ENCODE measurements at places on chromosomes 2 and 18. TPM values are rescaled to one million over a fixed set of nuclear protein-coding genes. Genes with fewer than 3 reads are reported as not detected.
A peak's percentile ranks its signal among the peaks of the same experiment; 100 is the strongest.

- no peaks in the 10 kb centered on the region for H3K36me3 ChIP-seq
- DNase-seq: no peak
- H3K27ac ChIP-seq: peak overlapping the region; percentile 42
- no peaks in the 10 kb centered on the region for H3K27me3 ChIP-seq
- no peak overlapping the region for H3K4me3 ChIP-seq
Observed at GRCh38 chr18:75376004-75376403, 51.5 kb downstream of the SMIM21 start.

DNA sequence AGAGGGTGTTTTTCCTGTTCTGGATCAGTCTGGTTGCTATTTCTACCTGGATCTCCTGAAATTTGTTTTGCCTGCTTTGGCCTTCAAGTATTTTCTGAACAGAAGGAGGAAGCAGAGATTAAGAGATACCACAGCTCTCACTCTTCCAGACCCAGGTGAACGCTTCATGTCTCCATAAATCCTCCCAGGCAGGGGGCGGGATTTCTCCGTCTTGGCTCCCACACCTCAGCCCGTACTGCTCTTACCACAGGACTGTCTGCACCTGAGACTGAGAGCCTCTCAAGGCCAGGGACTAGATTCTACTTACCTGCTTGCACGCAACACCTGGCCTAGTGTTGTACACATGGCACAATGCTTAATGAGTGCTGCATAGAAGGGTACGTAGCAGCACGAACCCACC is 59.9 kb upstream of the LRPPRC start:
- H3K27ac ChIP-seq: no peak overlapping the region
- H3K36me3 ChIP-seq: no peaks in the 10 kb centered on the region
- no peaks in the 10 kb centered on the region for H3K27me3 ChIP-seq
- no peak for DNase-seq
- no peak overlapping the region for H3K4me3 ChIP-seq

Gene NEU2
- not detected for total RNA-seq

Gene PAIP2B
- total RNA-seq: 3.1 TPM

Gene UGT1A5
- total RNA-seq: not detected

DNA sequence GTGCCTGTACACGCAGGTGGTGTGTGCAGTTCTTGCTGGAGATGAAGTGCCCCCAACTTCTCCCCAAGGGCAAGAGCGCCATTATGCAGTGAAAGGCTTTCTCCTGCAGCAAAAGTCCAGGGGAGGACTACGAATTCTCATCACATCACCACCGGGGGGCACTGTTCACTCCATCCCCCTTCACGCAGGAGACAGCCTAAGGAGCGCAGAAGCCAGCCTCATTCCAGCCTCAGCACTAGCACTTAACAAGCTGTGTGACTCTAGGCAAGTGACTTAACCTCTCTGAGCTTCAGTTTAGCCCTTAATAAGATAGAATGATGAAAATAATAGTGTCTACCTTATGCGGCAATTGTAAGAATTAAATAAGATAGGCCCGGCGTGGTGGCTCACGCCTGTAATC is 32.3 kb downstream of the DNMT3A start:
- peaks cover 43% of the 10 kb centered on the region for H3K4me1 ChIP-seq
- DNase-seq: peak; percentile 90
- no peaks in the 10 kb centered on the region for H3K27me3 ChIP-seq
- H3K36me3 ChIP-seq: peaks cover 9% of the 10 kb centered on the region

DNA sequence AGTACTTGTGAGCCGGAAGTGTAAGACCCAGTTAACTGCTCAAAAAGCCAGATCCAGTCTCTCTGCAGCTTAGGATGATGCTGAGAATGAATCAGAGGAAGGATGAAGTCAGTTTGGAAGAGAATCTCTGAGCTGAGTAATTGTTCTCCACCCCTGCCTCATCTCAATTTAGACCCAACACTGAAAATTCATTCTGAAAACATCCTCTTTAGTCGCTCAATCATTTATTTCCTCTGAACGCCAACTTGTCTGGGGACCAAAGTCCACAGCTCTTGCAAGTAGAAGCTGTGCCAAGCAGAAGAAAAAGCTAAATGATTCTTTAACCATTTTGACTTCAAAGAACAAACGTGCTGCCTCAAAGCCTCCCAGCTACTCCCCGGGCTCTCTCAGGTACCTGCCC is 177.1 kb upstream of the KLHL29 start:
- no peak overlapping the region for H3K4me3 ChIP-seq
- H3K4me1 ChIP-seq: no peaks in the 10 kb centered on the region
- H3K36me3 ChIP-seq: no peaks in the 10 kb centered on the region

DNA sequence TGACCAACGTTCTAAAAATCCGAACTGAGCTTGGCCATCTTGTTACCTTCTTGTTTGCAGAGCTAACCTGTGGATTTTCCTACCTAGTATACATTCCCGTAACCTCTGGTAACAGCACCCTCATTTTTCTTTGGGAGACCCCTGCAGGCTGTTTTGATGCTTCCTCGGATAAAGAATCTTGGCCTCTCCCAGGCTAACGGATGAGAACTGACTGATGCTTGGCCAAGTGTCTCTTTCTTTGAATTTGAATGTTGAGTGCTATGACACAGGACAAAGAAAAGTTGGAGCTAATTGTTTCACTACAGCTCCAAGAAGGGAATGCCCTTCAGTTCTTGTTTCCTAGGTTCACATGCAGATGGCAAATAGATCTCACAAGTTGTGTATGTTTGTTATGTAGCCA is 19.3 kb upstream of the CAVIN2 start:
- no peaks in the 10 kb centered on the region for H3K36me3 ChIP-seq
- no peak overlapping the region for H3K4me3 ChIP-seq
- peaks cover 21% of the 10 kb centered on the region for H3K4me1 ChIP-seq
- DNase-seq: peak; percentile 33

Gene PROM2
- 0.05 TPM for total RNA-seq

DNA sequence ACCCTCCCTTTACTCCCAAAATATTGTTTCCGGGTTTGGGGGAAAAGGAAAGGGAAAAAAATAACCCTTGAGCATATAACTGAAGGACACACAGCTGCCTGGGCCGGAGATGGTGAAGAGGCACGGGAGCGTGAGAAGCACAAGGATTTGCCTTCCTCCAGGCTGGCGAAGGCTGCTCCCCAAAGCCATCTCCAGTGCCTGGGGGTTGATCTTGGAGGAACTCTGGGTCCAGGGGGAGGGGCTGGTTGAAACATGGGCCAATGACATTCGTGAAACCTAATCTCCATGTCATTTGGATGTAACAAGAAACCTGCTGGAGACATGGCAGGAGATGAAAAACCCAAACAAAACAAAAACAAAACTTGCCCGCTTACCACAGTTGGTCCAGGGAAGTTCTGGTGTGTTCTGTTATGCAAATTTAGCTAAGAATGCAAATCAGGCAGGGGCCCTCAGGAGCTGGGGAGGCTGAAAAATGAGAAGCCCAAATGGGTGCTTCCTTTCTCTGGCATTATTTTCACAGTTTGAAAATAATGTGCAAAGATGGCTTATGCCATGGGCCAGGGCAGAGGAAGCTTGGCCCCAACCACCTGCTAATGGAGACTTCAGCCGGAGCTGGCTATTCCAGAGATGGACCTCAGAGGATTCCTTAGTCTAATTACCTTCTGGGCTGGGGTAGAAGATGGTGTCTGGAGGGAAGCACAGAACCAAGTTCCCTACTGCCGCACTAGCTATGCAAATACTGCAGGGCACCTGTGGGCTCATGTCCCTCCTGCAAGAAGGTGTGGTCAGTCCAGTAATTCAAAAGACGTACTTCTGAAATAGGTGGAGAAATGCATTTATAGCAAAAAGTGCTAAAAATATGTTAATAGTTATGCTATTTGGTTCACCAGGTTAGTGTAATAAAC is 180.9 kb downstream of the BCL2 start:
- peak overlapping the region; percentile 82 for H3K27ac ChIP-seq
- peaks cover 10% of the 10 kb centered on the region for H3K4me1 ChIP-seq
- peak overlapping the region; percentile 58 for H3K4me3 ChIP-seq
- peak; percentile 84 for DNase-seq

Gene COL5A2
- total RNA-seq: 215 TPM

DNA sequence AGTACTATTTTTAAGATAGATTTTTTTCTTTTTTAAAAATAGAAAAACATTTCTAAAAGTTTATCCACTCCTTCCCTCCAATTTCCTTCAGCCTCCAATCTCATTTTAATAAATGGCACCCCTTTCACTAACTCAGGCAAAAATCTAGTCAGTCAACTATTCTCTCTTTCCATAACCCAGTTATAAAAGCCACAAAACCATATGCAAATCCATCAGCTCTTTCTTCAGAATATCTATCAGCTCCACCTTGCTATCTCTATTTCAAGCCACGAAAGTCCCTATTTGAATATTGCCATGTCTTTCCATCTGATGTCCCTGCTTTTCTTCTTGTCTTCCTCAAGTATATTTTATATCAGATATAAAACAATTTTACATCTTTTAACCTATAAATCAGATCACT is 397.1 kb downstream of the ERBB4 start:
- DNase-seq: no peak
- H3K4me3 ChIP-seq: no peak overlapping the region
- no peaks in the 10 kb centered on the region for H3K27me3 ChIP-seq
- H3K4me1 ChIP-seq: no peaks in the 10 kb centered on the region
- H3K36me3 ChIP-seq: no peaks in the 10 kb centered on the region
- H3K27ac ChIP-seq: no peak overlapping the region

GRCh38 chr2:178761759-178762371 is 45.4 kb downstream of the TTN start:
- H3K4me3 ChIP-seq: no peak overlapping the region
- peak; percentile 60 for DNase-seq
- peaks cover 14% of the 10 kb centered on the region for H3K36me3 ChIP-seq
- H3K4me1 ChIP-seq: peaks cover 38% of the 10 kb centered on the region

GRCh38 chr2:71607151-71607889 is 154.0 kb downstream of the DYSF start:
- no peak overlapping the region for H3K4me3 ChIP-seq
- no peaks in the 10 kb centered on the region for H3K4me1 ChIP-seq
- no peaks in the 10 kb centered on the region for H3K27me3 ChIP-seq
- H3K36me3 ChIP-seq: no peaks in the 10 kb centered on the region

- H3K36me3 ChIP-seq: no peaks in the 10 kb centered on the region
- H3K27me3 ChIP-seq: no peaks in the 10 kb centered on the region
- peaks cover 6% of the 10 kb centered on the region for H3K4me1 ChIP-seq
- H3K4me3 ChIP-seq: no peak overlapping the region
- DNase-seq: no peak
Observed at GRCh38 chr2:44077942-44078511, 82.2 kb upstream of the LRPPRC start.

DNA sequence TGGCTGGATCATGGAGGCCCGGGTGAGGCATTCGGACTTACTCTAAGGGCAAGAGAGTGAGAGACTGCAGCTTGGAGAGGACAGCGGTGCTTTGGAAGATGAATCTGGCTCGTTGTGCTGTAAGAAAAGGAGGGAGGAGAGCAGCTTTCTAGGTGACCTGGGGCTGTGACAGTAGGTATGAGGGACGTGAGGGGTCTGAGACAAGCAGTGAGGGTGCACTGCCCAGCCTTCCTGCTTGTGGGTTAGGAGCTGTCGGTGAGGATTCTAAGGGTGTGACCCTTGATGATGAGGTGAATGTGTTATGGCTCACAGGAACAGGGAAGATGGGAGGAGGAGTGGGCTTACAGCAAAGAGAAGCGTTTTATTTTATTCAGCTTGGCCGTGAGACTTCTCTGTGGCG is 27.1 kb upstream of the RHOB start:
- H3K27ac ChIP-seq: peak overlapping the region; percentile 95
- peak overlapping the region; percentile 49 for H3K4me3 ChIP-seq
- DNase-seq: peak; percentile 34
- peaks cover 28% of the 10 kb centered on the region for H3K4me1 ChIP-seq

Gene ZNF892
- total RNA-seq: 6.8 TPM

Gene SCN1A
- not detected for total RNA-seq

Gene AGAP1
- 24.6 TPM for total RNA-seq

- H3K36me3 ChIP-seq: peaks cover 18% of the 10 kb centered on the region
- no peaks in the 10 kb centered on the region for H3K27me3 ChIP-seq
- DNase-seq: no peak
- no peaks in the 10 kb centered on the region for H3K4me1 ChIP-seq
Observed at GRCh38 chr2:239997686-239998409, 27.3 kb downstream of the NDUFA10 start.

GRCh38 chr2:117523267-117523666 is 291.2 kb upstream of the DDX18 start:
- no peak overlapping the region for H3K27ac ChIP-seq
- no peaks in the 10 kb centered on the region for H3K36me3 ChIP-seq
- no peaks in the 10 kb centered on the region for H3K27me3 ChIP-seq
- no peaks in the 10 kb centered on the region for H3K4me1 ChIP-seq
- H3K4me3 ChIP-seq: no peak overlapping the region
- DNase-seq: peak; percentile 46

GRCh38 chr2:146227152-146228019 is 1617.4 kb upstream of the ACVR2A start:
- DNase-seq: no peak
- H3K4me1 ChIP-seq: peaks cover 7% of the 10 kb centered on the region
- no peak overlapping the region for H3K27ac ChIP-seq
- no peaks in the 10 kb centered on the region for H3K36me3 ChIP-seq

Gene CRYGB
- not detected for total RNA-seq

- no peak for DNase-seq
- H3K27me3 ChIP-seq: 0 out of 2 replicates have a peak, but pooled peaks cover 4% of the 10 kb centered on the region
- no peaks in the 10 kb centered on the region for H3K4me1 ChIP-seq
- no peak overlapping the region for H3K27ac ChIP-seq
Observed at GRCh38 chr2:20104900-20105545, 53.6 kb upstream of the LAPTM4A start.

Gene TAF1B
- 27.6 TPM for total RNA-seq

DNA sequence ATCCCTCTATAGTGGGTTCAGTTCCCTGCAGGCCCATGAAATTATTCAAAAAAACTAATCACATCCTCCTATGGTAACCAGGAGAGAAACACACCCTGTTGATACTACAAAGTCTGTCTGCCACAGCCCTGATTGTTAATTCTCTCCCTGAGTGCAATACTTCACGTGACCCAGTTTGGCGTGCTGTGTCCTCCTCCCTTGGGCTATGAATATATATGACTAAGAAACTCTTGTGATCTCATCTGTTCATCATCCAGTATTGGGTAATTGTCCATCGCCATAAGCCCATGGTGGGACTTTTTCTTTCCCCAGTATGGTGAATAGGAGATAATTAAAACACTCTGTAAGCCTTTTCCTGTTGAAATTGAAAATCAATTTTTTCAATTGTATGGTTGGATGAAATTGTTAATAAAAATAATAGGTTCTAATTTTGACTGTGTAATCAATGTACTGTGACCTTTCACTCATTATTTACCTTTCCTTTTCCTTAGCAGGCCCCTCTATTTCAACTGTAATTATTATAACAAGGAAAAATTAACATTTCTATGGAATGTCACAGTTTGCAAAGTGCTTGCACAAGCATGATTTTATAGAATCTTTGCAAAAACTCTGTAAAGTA is 1822.6 kb downstream of the SUCLG1 start:
- DNase-seq: no peak
- H3K27ac ChIP-seq: no peak overlapping the region
- no peaks in the 10 kb centered on the region for H3K4me1 ChIP-seq
- no peaks in the 10 kb centered on the region for H3K27me3 ChIP-seq
- no peak overlapping the region for H3K4me3 ChIP-seq

All from SJCRH30 (cell line).